ENCODE measurements at places on chromosomes 1 and 21.

GRCh38 chr1:184716158-184716557 is 38.5 kb downstream of the EDEM3 start:
- DNase-seq = no peak

GRCh38 chr1:193109619-193110018 is 4.4 kb upstream of the GLRX2 start:
- no peak for DNase-seq

- DNase-seq = no peak
Measured at GRCh38 chr1:33130297-33130696, 49.3 kb downstream of the AZIN2 start.

DNA sequence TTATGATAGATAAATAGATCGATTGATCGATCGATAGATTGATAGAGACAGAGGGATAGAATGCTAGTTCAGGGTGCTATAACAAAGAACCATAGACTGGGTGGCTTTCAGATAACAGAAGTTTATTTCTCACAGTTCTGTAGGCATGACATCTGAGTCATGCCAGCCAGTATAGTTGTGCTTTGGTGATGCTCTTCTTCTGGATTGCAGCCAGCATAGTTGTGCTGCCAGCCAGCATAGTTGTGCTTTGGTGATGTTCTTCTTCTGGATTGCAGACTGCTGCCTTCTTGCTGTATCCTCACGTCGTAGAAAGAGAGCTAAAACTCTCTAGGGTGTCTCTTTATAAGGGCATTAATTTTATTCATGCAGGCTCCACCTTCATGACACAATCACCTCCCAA is 860.8 kb downstream of the BRINP3 start:
- DNase-seq = no peak

- no peak for DNase-seq
Measured at GRCh38 chr1:166020210-166020609, 146.6 kb downstream of the FAM78B start.

- no peak for DNase-seq
Measured at GRCh38 chr1:42135426-42135825, 17.8 kb upstream of the GUCA2B start.

DNA sequence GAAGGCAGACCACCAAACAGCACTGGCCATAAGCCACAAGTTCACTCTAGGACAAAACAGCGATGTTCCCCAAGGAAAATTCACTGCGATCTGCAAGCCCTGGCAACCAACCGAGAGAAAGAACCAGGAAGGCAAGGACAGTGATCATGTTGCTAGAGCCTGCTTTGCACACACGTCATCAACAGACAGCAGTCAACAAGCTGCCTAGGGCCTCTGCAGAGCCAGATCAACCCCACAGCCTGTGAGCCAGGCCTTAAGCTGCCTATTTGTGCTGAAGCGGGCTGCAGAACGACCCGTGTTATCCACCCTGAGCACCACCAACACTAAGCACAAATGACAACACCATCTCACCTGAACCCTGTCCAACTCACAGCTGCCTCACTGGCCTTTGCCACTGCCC is 6.2 kb upstream of the YRDC start:
- peak; percentile 61 for DNase-seq

- DNase-seq = no peak
Measured at GRCh38 chr21:28177124-28177523, 815.6 kb downstream of the LTN1 start.

DNA sequence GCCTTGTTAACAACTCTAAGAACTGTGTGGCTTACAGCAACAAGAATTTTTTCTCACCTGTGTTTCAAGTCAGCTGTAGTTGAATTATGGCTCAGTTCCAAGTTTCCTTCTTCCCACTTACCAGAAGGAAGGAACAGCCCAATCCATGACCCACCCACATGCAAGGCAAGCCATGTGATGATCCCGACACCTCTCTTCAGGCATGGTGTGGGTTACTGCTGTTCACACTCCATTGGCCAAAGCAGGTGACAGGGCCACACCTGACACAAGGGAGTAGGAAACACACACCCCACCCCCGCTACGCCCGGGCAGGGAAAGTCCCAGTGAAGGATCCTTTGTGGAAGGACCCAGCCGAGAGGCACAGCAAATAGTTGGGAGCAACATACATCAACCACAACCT is 36.3 kb downstream of the KCNJ15 start:
- DNase-seq = no peak

- no peak for DNase-seq
Measured at GRCh38 chr1:201752333-201752732, 76.6 kb upstream of the IPO9 start.

DNA sequence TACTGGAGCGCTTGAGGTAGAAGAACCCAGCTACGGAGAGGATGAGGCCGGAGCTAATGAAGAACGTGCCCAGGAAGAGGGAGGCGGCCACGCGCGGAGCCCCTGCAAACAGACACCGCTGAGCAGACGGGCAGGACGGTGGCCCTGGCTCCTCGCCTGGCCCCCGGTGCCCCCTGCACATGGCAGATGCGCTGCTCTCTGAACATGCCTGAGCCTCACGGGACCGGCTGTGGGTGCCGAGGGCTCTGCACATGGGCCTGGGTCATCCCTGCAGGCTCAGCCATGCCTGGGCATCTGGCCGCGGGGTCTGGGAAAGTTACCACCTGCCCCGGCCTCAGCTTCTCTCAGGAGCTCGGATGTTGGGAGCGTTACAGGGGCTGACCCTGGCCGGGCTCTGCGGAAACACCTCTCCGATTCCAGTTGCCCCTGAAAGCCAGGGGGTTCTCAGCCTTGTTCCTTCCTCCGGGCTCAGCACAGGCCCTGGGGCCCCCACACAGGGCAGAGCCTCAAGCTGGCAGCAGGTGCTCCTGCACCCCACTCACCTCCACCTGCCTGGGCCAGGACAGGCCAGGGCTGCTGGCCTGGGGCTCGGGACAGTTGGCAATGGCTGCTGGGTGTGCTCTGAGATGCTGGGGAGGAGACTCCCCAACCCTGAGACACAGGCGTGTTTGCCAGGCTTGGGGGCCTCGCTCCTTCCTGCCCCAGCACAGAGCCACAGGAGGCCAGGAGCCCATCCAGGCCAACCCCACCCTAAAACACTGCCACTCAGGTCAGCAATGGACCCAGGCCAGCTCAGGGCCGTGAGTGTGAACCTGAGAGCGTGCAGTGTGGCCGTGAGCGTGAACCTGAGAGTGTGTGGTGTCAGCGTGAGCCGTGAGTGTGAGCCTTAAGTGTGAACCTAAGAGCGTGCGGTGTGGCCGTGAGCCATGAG is 12.1 kb upstream of the RNF223 start:
- DNase-seq = no peak

DNA sequence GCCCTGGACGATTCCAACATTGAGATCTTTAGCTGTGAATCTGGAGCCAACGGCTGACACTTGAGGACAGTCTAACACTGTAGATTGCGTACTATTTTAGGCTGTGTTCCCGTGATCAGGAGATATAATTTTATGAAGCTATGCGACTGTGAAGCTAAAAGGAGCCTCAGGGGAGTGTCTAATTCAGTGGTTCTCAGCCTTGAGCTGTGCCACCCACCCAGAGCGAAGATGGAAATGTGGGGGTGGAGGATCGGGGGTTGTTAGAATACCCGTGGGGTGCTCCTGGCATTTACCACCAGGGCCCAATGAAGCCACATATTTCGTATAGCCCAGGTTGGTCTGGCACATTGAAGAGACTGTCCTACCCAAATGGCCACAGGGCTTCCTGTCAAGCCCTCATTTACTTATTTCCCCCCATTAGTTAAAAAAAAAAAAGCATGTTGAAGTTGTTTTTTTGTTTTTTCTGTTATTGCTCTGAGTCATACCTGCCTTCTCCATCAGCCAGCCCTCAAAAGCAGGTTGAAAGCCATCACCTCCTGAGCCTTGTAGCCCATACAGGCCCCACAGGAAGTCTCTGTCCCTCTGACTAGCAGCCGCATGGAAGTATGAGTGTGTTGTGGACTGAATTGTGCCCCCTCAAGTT is 141.7 kb downstream of the GALNT2 start:
- no peak for DNase-seq

GRCh38 chr21:38942748-38943211 is 137.1 kb downstream of the ETS2 start:
- peak; percentile 12 for DNase-seq

DNA sequence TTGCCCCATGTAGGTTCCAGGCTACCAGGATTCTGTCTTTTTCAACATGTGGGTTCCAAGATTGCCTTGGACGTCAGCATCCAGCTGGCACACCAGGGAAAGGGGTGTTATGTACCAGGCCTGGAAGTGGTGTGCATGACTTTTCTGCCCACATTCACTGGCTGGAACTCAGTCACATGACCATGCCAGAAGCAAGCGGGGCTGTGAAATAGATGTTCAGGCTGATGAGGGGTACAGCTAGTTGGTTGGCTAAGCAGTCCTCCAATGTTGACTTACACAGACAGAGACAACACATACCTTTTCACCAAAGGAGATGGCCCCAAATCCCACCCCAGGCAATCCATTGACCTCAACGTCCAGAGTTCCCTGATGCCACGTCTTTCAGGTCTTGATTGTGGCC is 14.3 kb upstream of the PLEKHM2 start:
- no peak for DNase-seq

DNA sequence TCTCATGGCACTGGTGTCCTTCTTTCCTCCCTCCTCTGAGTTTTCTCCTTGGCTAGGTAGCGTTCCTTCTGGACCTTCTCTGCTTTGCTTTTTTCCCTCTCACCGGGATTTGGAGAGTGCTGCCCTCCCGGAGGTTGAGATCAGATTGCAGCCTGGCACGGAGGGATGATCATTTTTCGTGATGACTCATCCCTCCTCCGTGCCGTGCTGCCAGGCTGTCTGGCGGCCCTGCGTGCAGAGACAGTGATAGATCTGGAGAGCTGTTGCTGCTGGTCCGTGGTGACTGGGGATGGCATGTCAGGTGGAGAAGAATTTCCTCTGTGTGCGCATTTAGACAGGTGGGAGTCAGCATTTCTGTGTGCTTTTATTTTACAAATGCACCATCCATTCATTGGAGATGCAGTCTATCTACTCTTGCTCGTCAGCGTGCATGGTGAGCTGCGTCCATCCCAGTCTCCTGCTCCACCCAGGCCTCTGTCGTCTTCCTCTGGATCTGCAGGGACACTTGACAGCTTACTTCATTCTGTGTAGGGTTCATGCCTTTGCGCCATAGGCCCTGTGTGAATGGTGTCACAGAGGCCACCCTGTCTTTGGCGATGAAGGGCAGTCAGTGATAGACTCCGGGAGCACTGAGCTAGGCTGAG is 104.4 kb downstream of the PCBP3 start:
- no peak for DNase-seq

DNA sequence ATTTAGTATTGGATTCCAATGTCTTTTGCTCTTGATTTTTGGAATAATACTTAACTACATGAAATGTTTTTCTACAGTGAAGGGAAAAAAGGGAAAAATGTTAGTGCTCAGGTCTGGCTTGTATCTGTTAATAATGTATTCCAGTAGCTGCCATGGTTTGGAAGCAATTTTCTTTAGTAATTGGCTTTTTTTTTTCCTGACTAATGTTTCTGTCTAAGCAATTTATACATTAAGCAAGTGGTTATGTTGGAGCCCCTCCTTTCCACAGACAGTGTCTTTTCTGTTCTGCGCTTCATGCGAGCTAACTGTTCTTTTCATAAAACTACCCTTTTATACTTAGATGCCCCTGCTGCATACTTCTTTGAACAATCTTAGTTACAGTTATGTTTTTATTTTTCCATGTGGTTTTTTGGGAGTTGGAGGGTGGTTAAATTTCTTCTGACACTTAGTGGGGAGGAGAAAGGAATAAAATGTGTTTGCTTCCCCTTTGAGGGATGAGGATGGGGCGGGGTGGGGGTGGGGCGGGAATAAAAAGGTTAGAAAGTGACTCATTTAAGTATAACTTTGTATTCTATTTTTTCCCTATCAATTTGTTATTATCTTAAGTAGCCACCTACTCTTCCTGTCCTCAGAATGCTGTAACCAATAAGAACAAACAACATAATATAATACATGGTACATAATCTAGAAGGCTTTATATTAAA is 83.1 kb downstream of the CLIC4 start:
- no peak for DNase-seq
